ENCODE measurements at places on chromosomes 2 and 18. TPM values are rescaled to one million over a fixed set of nuclear protein-coding genes. Genes with fewer than 3 reads are reported as not detected.

FAM110C gene
- 1.9 TPM for polyA plus RNA-seq

C18orf54 gene
- polyA plus RNA-seq: 0.20 TPM

ARHGAP28 gene
- not detected for polyA plus RNA-seq

FSIP2 gene
- not detected for polyA plus RNA-seq

PDCD1 gene
- polyA plus RNA-seq: 3.3 TPM

- no peaks in the 10 kb centered on the region for H3K36me3 ChIP-seq
- DNase-seq: no peak
- peaks cover 18% of the 10 kb centered on the region for H3K27me3 ChIP-seq
- no peak overlapping the region for H3K4me3 ChIP-seq
- no peak overlapping the region for H3K27ac ChIP-seq
- no peaks in the 10 kb centered on the region for H3K4me1 ChIP-seq
Observed at GRCh38 chr2:233779722-233780121, 1.6 kb downstream of the MROH2A start.

DNA sequence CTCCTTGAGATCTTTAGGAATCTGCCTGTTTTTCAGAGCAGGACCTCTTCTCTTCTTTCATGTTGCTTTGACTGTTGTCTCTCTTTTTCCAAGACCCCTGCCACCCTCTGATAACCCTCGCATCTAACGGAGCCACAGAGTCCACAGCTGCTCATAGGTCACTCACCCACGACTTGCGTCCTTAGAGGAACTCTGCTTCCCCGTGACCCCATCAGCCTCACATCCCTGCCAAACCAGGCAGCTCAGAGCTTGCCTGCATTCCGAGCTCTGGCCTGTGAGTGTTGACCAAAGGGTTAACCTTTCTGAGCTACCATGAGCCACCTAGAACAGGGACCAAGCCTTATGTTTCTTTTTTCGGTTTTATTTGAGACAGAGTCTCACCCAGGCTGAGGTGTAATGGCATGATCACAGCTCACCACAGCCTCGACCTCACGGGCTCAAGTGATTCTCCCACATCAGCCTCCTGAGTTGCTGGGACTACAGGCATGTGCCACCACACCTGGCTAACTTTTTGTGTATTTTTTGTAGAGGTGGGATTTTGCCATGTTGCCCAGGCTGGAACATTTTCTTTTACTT lies 36.4 kb downstream of the CABLES1 start:
- peaks cover 2% of the 10 kb centered on the region for H3K27me3 ChIP-seq
- H3K27ac ChIP-seq: no peak overlapping the region
- no peak for DNase-seq
- no peaks in the 10 kb centered on the region for H3K4me1 ChIP-seq
- H3K36me3 ChIP-seq: no peaks in the 10 kb centered on the region

- no peak overlapping the region for H3K4me3 ChIP-seq
- H3K27me3 ChIP-seq: no peaks in the 10 kb centered on the region
- H3K4me1 ChIP-seq: no peaks in the 10 kb centered on the region
- DNase-seq: no peak
Observed at GRCh38 chr2:19072161-19072560, 286.3 kb downstream of the OSR1 start.

DNA sequence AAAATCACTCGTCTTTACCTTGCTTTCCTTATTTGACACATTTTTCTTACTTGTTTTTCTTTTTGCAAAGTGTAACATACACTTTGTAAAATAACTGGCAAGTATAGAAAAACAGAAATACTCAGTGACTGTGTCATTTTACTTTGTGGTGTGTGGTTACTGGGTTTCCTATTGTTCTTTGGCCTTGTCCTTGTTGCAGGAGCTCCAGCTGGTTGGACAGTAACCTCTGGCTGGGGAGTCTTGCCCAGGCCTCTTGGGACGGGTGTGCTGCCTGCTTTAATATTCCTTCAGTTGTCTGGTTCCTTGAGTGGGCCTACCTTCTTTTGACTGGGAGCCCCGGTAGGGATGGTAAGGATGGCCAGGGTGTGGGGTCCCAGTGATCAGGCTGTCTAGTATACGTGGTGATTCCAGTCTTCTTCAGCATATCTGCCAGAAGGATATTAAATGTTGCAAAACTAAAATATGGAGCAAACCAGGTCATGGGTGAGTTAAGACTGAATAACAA lies 53.8 kb downstream of the RNF144A start:
- no peak overlapping the region for H3K27ac ChIP-seq
- H3K4me3 ChIP-seq: no peak overlapping the region
- peaks cover 3% of the 10 kb centered on the region for H3K27me3 ChIP-seq

GRCh38 chr2:154452906-154453493 lies 245.5 kb upstream of the KCNJ3 start:
- no peak overlapping the region for H3K27ac ChIP-seq
- no peaks in the 10 kb centered on the region for H3K27me3 ChIP-seq

DNA sequence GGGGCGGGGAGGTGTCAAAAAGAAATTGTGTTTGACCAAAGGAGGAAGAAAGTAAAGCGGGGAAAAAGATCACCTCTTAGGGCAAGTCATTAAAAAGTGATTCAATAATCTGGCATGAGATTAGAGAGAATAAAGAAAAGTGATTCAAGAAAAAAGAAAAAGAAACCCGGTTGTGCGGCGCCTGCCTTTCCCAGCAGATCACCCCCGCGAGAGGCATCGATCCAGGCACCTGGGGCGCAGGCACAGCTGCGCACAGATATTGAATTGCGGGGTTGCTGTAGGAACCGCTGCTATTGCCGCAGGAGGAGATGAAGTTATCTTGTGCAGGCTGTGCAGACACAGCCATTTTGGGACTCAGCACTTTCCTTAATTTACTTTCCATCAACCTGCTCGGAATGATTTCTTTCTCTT lies 71.2 kb downstream of the PLB1 start:
- peaks cover 6% of the 10 kb centered on the region for H3K27me3 ChIP-seq
- no peaks in the 10 kb centered on the region for H3K36me3 ChIP-seq
- DNase-seq: no peak
- peak overlapping the region; percentile 94 for H3K4me3 ChIP-seq

DNA sequence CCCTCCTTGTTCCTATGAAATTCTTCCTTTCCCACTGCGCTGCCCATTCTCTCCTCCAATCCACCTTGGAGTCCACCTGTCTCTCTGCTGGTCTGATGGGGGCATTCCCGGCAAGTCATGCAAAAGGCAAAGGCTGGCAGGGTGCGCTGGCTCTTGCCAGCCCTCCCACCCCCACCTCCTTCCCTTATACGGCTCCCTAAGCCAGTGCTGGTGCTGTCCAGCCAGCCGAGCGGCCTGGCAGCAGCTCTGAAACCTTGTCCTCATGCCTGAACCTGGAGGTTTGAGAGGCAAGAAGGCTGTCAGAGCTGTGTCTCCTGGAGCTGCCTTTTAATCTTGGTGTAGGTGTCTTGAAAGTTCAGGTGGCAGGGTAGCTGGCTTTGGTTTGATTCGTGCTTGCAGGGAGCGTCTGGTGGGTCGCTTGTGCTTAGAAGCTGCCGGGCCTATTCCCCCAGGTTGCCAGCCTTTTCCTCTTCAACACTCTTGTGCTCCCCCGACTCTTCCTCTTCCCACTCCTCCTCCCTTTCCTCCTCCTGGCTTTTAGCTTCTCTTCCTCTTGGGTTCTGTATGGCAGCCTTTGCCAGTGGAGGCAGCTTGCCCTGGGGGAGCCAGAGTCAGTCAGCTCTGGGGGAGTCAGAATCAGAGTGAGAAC lies 748 bp downstream of the LIPG start:
- DNase-seq: no peak
- H3K27me3 ChIP-seq: peaks cover 9% of the 10 kb centered on the region
- H3K36me3 ChIP-seq: no peaks in the 10 kb centered on the region
- H3K27ac ChIP-seq: no peak overlapping the region

DNA sequence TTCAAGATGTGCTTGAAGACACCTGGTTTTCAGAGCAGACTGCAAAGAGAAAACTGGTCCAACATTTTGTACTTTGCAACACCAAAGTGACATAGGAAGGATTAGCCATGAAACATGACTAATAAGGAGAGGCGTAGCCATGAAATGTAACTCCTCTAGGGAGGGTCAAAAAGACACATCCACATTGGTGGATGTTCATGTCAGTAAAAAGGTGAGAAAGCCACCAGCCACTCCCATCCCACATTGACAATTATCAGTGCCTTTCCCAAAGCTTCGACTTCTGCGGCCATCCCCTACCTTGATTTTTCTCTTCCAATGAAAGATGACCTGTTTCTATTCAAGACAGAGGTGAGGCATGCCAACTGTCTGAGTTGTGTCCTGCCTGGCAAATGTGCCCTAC lies 223.2 kb downstream of the ALK start:
- no peaks in the 10 kb centered on the region for H3K36me3 ChIP-seq
- no peak for DNase-seq
- H3K4me3 ChIP-seq: no peak overlapping the region
- no peak overlapping the region for H3K27ac ChIP-seq
- no peaks in the 10 kb centered on the region for H3K4me1 ChIP-seq

DNA sequence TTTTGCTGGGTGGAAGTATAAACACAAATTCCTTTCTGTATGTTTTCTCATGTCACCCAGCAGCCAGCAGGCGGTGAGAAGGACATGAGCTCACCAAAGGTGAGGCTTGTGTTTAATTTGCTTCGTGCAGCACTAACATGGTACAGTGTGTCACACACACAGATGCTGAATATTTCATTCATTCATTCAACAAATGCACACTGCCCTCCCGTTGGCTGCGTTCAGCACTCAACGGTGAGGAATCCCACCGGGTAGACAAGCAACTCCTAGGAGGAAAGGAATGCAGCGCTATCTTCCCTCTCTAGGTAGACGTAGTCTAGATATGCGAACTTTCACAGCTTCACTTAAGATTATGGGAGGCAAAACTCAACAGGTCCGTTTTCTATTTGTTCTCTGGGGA lies 85.1 kb downstream of the LONRF2 start:
- peaks cover 4% of the 10 kb centered on the region for H3K27me3 ChIP-seq
- no peak for DNase-seq
- no peaks in the 10 kb centered on the region for H3K36me3 ChIP-seq
- peaks cover 13% of the 10 kb centered on the region for H3K4me1 ChIP-seq

- H3K27me3 ChIP-seq: peaks cover 10% of the 10 kb centered on the region
- H3K4me3 ChIP-seq: no peak overlapping the region
- no peaks in the 10 kb centered on the region for H3K36me3 ChIP-seq
- no peak for DNase-seq
- no peak overlapping the region for H3K27ac ChIP-seq
Observed at GRCh38 chr2:134736167-134736880, 17.5 kb upstream of the TMEM163 start.

DNA sequence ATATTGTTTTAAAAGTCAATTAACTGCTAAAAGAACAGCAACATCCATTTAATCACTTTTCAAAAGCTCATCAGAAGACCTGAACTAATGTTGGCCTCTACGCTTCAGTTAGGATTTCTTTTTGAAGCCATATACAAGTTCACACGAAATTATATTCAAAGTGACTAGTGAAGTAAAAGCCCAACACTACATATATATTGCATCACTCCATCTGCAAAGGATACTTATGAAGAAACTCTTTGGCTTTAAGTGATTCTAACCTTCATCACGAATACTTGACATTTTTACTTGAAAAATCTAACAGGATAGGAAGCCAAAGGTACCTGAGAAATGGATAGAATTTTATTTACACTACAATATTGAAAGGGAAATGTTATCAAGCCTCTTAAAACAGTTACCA lies 50.4 kb downstream of the LRPPRC start:
- no peaks in the 10 kb centered on the region for H3K4me1 ChIP-seq
- no peaks in the 10 kb centered on the region for H3K27me3 ChIP-seq
- no peak overlapping the region for H3K27ac ChIP-seq
- no peak overlapping the region for H3K4me3 ChIP-seq
- H3K36me3 ChIP-seq: peaks cover 4% of the 10 kb centered on the region
- DNase-seq: no peak

DNA sequence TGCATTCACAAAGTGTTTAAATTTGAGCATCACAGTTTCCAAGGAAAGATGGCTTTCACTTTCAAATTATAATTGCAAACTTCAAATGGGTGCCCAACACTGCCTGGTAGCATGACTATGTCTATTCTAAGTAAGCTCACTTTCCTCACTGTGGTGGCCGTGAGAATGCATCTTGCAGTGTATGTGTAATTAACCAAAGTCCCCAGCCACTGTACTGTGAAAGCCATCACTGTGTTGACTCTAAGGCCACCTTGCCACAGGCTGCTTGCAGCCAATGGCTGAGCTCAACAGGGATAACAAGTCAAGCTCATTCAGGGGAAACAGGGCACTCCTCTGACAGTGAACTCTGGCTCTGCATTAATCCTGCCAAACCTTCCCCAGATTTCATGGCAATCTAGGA lies 43.3 kb upstream of the LGALSL start:
- peaks cover 6% of the 10 kb centered on the region for H3K4me1 ChIP-seq
- no peak for DNase-seq
- H3K36me3 ChIP-seq: no peaks in the 10 kb centered on the region
- no peak overlapping the region for H3K4me3 ChIP-seq
- H3K27ac ChIP-seq: no peak overlapping the region
- H3K27me3 ChIP-seq: no peaks in the 10 kb centered on the region

- no peak overlapping the region for H3K27ac ChIP-seq
- H3K4me3 ChIP-seq: no peak overlapping the region
- H3K4me1 ChIP-seq: peaks cover 14% of the 10 kb centered on the region
- peaks cover 3% of the 10 kb centered on the region for H3K27me3 ChIP-seq
- no peak for DNase-seq
Observed at GRCh38 chr18:35284841-35285240, 5.2 kb downstream of the ZSCAN30 start.

GRCh38 chr2:180651596-180651995 lies 328.8 kb upstream of the UBE2E3 start:
- peaks cover 2% of the 10 kb centered on the region for H3K27me3 ChIP-seq
- H3K36me3 ChIP-seq: no peaks in the 10 kb centered on the region
- H3K27ac ChIP-seq: no peak overlapping the region
- H3K4me3 ChIP-seq: no peak overlapping the region
- H3K4me1 ChIP-seq: no peaks in the 10 kb centered on the region

- H3K36me3 ChIP-seq: no peaks in the 10 kb centered on the region
- H3K27ac ChIP-seq: no peak overlapping the region
- no peak for DNase-seq
- no peak overlapping the region for H3K4me3 ChIP-seq
- H3K4me1 ChIP-seq: no peaks in the 10 kb centered on the region
Observed at GRCh38 chr2:156803243-156803642, 367.1 kb downstream of the GPD2 start.

DNA sequence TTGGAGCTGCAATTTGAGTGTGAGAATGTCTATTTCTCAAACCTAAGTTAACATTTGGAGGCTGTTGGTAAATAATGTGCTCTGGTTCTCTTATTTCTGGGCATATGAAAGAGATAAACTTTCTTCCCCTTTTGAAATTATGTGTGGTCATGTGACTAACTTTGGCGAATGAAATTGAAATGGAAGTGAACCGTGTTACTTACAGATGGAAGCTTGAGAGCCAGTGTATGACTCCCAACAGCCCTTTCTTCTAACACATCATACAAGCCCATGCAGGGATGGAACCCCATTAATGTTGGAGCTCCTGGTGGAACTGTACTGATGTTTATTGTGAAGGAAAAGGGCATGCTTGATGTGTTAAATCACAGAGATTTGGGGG lies 725.8 kb downstream of the TSN start:
- H3K27ac ChIP-seq: no peak overlapping the region
- no peaks in the 10 kb centered on the region for H3K36me3 ChIP-seq
- H3K27me3 ChIP-seq: peaks cover 2% of the 10 kb centered on the region
- no peak for DNase-seq
- no peaks in the 10 kb centered on the region for H3K4me1 ChIP-seq
- H3K4me3 ChIP-seq: no peak overlapping the region

GRCh38 chr2:237260039-237260620 lies 153.8 kb downstream of the COL6A3 start:
- no peaks in the 10 kb centered on the region for H3K27me3 ChIP-seq
- H3K4me3 ChIP-seq: no peak overlapping the region
- H3K36me3 ChIP-seq: no peaks in the 10 kb centered on the region
- no peaks in the 10 kb centered on the region for H3K4me1 ChIP-seq
- DNase-seq: no peak
- no peak overlapping the region for H3K27ac ChIP-seq

GRCh38 chr18:51491678-51492372 lies 294.3 kb upstream of the MEX3C start:
- H3K36me3 ChIP-seq: no peaks in the 10 kb centered on the region
- no peaks in the 10 kb centered on the region for H3K27me3 ChIP-seq
- no peak overlapping the region for H3K27ac ChIP-seq
- no peaks in the 10 kb centered on the region for H3K4me1 ChIP-seq
- no peak overlapping the region for H3K4me3 ChIP-seq
- no peak for DNase-seq
